ENCODE measurements at places on chromosomes 4 and X.

- DNase-seq = no peak
Measured at GRCh38 chr4:78047366-78047765, 9.8 kb upstream of the FRAS1 start.

DNA sequence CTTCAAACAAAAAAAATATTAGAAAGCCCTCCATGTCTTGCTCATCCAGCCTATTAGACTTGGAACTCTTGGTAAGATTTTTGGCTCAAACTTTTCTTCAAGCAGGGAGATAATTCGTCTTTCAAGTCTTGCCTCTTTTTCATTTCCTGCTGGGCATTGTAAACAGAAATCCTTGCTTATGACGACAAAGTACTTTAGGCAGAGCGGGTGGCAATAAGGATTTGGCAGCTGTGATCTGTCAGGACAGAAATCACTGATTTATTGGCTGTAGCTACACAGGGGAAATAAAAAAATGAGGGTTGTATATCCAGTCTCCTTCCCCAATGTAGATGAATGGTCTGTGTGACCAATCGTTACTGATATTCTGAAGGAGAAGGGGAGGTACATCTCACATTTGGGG lies 121.6 kb downstream of the SLC4A4 start:
- DNase-seq = no peak

GRCh38 chr4:26885912-26886274 lies 25.3 kb downstream of the STIM2 start:
- DNase-seq = no peak

DNA sequence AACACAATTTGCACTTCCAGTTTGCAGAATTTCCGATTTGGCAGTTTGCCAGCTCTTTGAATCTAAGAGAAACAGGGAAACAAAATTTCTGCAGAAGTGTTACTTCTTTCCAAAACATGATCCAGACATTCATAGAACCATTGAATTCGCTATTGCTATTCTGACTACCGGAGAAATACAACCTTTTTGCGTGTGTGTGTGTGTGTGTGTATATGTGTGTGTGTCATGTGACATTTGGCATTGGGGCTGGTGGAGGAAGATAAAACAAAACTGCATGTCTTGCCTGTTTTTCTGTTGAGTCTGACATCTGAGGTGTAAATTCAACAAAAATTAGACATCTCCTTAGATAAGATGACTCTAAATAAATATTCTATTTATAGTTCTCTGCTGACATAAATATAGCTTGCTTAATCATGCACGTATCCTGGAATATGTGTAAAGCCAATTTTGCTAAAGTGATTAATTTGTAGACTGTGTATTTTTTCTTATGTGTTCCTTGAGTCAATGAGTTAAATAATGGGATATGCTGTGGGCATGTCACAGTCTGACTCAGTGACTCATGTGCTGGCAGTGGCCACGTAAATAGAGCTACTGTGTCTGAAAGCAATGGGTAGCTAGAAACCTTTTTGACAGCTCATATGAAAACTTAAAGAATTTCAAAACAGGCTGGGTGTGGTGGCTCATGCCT lies 98.9 kb downstream of the HPGD start:
- DNase-seq = no peak

- DNase-seq = no peak
Measured at GRCh38 chr4:172865531-172866127, 303.0 kb upstream of the GALNT7 start.

DNA sequence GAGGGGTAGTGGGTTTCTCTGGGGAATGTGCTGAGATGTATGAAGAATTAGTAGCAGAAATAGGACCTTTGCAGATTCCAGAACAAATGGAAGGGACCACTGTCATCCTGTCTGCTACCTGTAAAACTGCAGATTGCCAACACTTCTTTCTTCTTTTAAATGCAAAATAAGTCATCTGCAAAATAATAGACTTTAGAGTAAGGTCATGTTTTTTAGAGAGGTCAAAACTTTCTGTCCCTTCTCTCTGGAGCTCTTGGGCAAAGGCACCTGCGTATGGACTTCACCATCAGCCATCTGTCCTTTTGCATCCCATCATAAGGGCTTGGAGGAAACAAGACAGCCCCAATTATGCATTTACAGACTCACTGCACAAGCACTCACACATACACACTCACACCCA lies 121.1 kb upstream of the PPARGC1A start:
- DNase-seq = no peak

DNA sequence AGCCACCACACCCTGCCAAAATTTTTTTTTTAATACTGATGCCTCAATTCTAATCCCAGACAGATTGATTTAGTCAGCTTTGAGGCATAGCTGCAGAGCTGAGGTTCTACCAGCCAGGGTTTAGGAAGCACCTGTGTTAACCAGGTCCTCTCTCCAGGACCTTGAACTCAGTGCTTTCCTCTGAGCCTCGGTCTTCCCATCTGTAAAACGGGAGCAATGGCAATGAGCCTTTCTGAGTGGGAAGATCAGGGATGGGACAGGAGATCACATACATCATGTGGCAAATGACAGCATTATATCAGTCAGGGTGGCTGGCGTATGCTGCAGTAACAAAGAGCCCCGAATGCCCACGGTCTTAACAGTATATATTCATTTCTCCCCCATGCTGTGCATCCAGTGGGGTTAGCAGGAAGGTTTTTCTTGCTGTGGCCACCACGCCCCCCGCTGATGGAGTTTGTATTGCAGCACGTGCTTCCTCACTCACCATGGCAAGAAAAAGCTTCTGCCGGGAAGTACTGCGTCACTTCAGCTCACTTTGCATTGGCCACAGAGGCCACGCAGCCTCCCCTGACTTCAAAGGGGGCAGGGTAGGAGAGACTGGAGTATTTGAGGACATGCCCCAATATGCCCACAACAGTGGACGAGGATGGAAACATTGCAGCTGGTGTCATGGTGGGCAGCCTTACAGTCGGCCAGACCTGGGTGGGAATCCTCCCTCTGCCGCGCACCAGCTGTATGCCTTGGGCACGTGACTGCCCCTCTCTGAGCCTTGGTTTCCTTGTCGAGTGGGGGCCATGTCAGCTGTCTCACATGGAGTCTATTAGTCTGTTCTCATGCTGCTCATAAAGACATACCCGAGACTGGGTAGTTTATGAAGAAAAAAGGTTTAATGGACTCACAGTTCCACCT lies 24.1 kb upstream of the MRFAP1 start:
- no peak for DNase-seq

GRCh38 chr4:102478186-102478585 lies 23.0 kb upstream of the NFKB1 start:
- no peak for DNase-seq

GRCh38 chr4:169133932-169134331 lies 123.9 kb upstream of the CBR4 start:
- DNase-seq = no peak

GRCh38 chr4:182916483-182917181 lies 554 bp downstream of the DCTD start:
- DNase-seq = no peak

GRCh38 chr4:182015014-182015413 lies 228.2 kb upstream of the TENM3 start:
- no peak for DNase-seq

- no peak for DNase-seq
Measured at GRCh38 chrX:15812192-15812938, 22.1 kb downstream of the ZRSR2 start.

DNA sequence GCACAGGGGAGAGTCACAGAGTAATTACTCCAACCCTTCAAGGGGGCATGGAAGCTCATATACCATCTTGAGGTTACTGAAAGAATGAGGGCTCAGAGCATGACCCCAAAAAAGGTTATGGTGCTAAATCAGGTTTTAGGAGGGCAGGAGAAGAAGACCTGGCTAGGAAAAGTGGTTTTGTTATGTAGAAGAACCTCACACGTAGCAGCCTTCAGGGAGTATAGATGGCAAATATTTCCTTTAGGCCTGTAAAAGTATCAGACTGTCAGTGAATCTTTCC lies 102.0 kb upstream of the PDE5A start:
- no peak for DNase-seq

- DNase-seq = no peak
Measured at GRCh38 chrX:26100421-26100920, 37.7 kb upstream of the MAGEB18 start.

- no peak for DNase-seq
Measured at GRCh38 chr4:177222781-177223180, 86.9 kb upstream of the NEIL3 start.

DNA sequence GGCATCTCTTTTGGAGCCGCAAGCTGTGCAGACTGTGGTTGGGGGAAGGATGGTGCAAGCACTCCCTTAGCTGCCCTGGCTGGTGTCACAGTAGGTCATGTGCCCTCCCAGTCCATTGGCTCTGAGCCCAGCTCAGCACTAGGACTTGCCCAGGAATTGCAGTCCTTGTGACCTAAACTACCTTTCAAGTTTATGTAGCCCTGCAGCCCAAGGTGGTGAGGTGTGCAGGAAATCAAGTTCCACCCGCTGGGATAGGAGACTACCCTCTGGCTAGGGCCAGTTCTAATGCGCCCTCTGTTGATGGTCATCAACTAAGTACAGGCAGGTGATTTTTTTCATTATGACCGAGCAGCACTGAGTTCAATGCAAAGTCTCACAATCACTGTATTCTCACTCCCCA lies 335.2 kb downstream of the UBE2NL start:
- DNase-seq = no peak

- no peak for DNase-seq
Measured at GRCh38 chr4:134490863-134491262, 289.3 kb upstream of the PABPC4L start.

DNA sequence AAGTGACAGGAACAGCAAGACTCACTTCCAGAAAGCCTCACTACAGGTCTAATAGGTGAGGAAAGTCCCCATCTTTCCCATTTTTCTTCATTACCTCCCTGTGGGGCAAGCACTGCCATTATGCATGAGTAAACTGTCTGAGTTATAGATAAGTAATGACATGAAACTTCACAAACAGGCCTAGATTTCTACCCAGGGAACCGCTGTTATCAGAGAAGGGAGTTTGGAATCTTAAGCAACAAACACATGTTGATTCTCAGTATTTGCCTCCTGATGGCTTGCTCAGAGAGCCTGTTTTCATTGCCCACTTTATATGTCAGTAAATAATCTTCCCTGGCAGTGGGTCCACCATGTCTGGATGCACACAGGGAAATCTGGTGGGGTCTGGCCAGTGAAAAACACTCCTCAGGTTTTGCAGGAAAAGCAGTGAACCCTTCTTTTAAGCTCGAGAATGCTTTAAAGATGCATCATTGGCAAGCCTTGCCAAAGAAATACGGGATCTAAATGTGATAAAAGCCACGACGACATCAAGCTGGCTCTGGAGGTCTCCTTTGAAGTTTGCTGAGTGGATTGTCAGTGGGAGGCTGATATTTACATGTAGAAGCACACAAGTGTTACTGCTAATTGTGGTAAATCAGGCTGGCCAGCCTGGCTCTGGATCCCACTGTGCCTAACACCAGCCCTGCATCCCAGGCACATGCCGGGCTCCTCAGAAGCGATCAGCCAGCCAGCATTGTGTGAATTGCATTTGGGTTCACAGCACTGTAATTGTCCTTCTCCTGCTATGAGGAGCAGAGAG lies 25.2 kb downstream of the PDGFRA start:
- DNase-seq = no peak

DNA sequence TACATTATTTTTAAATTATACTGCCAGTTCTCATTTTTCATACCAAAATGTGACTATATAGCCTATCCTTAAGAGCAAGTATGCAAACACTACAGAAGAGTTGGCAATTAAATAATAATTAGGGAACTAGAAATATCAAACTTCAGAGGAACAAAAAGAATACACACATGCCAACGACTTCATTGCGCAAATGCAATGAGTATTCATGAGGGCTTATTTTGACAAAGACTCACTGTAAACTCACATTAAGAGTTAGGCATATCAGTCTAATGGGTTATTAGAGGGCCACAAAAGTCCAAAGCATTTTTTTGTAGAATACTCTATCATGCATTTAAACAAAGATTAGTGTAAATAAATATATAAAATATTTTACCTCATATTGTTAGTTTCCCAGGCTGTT lies 31.6 kb downstream of the SLC10A7 start:
- DNase-seq = no peak

GRCh38 chrX:149699761-149700160 lies 12.1 kb upstream of the MAGEA11 start:
- no peak for DNase-seq

DNA sequence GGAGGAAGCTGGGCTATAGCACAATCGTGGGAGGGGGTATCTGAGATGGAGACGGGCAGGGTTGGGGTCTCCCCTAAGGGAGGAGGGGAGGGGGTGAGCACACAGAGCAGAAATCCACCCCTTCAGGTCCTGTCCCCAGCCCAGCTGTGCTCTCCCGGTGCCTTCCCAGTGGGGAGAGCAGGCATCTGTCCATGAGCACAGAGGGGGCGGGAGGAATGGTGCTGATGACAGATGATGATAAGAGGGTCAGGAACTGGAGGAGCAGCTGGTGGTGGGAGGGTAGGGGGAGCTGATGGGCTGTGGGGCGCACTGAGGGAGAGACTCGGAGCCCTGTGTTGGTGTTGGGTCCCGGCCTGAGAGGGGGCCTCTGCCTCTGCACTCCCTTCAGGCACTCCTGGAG lies 8.6 kb downstream of the ATP2B3 start:
- DNase-seq = no peak

DNA sequence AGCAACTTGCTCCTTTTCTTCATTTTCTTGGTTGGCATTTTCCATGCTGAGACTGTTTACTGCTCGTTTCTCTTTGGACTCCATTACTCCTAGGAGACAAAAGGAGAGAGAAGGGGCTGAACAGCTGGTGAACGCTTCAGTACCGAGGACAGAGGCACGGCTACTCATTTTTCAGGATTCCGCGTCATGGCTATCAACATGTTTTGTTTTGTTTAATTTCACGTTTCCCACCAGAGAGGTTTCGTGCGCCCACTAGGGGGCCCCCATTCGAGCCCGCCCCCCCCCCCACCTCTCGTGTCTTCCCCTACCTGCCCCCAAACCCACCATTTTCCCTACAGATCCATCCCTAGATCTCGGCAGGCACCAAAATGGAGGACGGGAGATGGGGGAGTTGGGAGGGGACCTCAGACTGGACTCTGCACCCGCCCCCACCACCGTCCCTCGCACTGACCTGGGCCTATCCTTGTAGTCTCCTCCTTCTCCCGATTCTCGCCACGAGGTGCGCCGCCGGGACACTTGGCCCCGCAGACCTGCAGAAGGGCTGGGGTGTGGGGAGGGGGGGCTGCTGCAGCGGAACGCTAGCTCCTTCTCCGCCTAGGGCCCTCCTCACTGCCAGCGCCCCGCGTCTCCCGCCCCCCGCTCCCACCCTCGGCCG lies 653 bp downstream of the BEX1 start:
- no peak for DNase-seq

GRCh38 chr4:20615486-20616260 lies 84.6 kb upstream of the PACRGL start:
- no peak for DNase-seq

DNA sequence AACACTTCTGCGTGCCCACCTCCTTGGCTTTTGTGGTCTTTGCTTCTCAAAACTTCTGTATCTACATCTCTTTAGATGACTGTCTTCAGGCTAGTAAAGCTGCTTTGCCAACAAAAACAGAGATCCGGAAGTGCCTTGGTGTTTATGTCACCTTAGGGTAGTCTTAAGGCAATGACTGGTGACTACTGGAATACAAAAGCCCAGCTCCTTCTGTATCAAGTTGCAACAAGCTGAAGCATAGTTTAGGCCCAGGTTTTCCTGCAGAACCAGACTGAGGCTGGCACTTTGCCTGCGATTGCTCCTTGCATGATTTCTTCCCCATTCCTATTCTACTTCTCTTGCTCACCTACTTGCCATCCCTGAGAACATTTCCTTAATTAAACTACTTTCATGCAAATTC lies 333.8 kb downstream of the DMD start:
- no peak for DNase-seq
